Foreskin keratinocyte (primary cell): ENCODE measurements at places on chromosomes 13 and 19. TPM values are rescaled to one million over a fixed set of nuclear protein-coding genes. Genes with fewer than 3 reads are reported as not detected.

Gene ZNF837
- polyA plus RNA-seq, result 0.82 and 1.2 TPM in 2 replicates

Gene GATAD2A
- polyA plus RNA-seq, result 23.9 and 25.9 TPM in 2 replicates

Gene GAS6
- polyA plus RNA-seq, result 282 and 494 TPM in 2 replicates

Gene TJP3
- not detected in 2 replicates for polyA plus RNA-seq

Gene NMRK2
- polyA plus RNA-seq, result not detected in 2 replicates

Gene ZNF28
- 7.4 and 9.4 TPM in 2 replicates for polyA plus RNA-seq

Gene SIAH3
- 0.14 and 0.20 TPM in 2 replicates for polyA plus RNA-seq

Gene ZNF829
- 0.85 and 1.1 TPM in 2 replicates for polyA plus RNA-seq

Gene FFAR3
- not detected in 2 replicates for polyA plus RNA-seq

Gene SLC6A16
- 0.25 TPM in 1 of 2 replicates, not detected in the other for polyA plus RNA-seq

Gene RAB3A
- polyA plus RNA-seq, result 0.84 and 1.5 TPM in 2 replicates

Gene TPTE2
- not detected in 2 replicates for polyA plus RNA-seq

Gene TUBA3C
- not detected in 2 replicates for polyA plus RNA-seq

Gene CNFN
- 12.0 and 14.7 TPM in 2 replicates for polyA plus RNA-seq

Gene MCEMP1
- polyA plus RNA-seq, result not detected in 2 replicates

Gene HSPB6
- polyA plus RNA-seq, result 0.39 and 0.46 TPM in 2 replicates

Gene ZNF20
- 1.2 and 1.3 TPM in 2 replicates for polyA plus RNA-seq

Gene TMIGD2
- not detected in 2 replicates for polyA plus RNA-seq

Gene KLHL1
- polyA plus RNA-seq, result not detected in 2 replicates

Gene XPO4
- polyA plus RNA-seq, result 3.3 and 3.6 TPM in 2 replicates

Gene DHDH
- polyA plus RNA-seq, result 0.65 and 0.75 TPM in 2 replicates

Gene LIN7B
- 3.8 and 4.3 TPM in 2 replicates for polyA plus RNA-seq

Gene DLL3
- polyA plus RNA-seq, result 2.8 and 3.0 TPM in 2 replicates

Gene WDFY2
- polyA plus RNA-seq, result 9.2 and 11.1 TPM in 2 replicates

Gene WDR62
- polyA plus RNA-seq, result 6.3 and 8.7 TPM in 2 replicates

Gene SMIM44
- polyA plus RNA-seq, result not detected in 2 replicates

Gene ZNF772
- 1.4 TPM in 2 replicates for polyA plus RNA-seq

Gene NKPD1
- 0.03 TPM in 2 replicates for polyA plus RNA-seq

Gene FCHO1
- polyA plus RNA-seq, result 6.3 and 9.9 TPM in 2 replicates

Gene KL
- not detected in 2 replicates for polyA plus RNA-seq

Gene LINGO3
- polyA plus RNA-seq, result not detected in 2 replicates

Gene ZSCAN18
- 9.8 and 11.0 TPM in 2 replicates for polyA plus RNA-seq

Gene ZNF681
- polyA plus RNA-seq, result 0.34 and 0.42 TPM in 2 replicates

Gene POU4F1
- polyA plus RNA-seq, result not detected in 2 replicates

Gene CACNG6
- not detected in 2 replicates for polyA plus RNA-seq

Gene SPRED3
- 2.3 and 2.6 TPM in 2 replicates for polyA plus RNA-seq

Gene GPR180
- 3.7 and 4.7 TPM in 2 replicates for polyA plus RNA-seq

Gene CGB1
- not detected in 2 replicates for polyA plus RNA-seq

Gene FGF22
- polyA plus RNA-seq, result not detected in 2 replicates
